ENCODE measurements at places on chromosomes 5 and 9.

- no peak for DNase-seq
These were observed 92.6 kb downstream of the DPYSL3 start for GRCh38 chr5:147417135-147417813.

DNA sequence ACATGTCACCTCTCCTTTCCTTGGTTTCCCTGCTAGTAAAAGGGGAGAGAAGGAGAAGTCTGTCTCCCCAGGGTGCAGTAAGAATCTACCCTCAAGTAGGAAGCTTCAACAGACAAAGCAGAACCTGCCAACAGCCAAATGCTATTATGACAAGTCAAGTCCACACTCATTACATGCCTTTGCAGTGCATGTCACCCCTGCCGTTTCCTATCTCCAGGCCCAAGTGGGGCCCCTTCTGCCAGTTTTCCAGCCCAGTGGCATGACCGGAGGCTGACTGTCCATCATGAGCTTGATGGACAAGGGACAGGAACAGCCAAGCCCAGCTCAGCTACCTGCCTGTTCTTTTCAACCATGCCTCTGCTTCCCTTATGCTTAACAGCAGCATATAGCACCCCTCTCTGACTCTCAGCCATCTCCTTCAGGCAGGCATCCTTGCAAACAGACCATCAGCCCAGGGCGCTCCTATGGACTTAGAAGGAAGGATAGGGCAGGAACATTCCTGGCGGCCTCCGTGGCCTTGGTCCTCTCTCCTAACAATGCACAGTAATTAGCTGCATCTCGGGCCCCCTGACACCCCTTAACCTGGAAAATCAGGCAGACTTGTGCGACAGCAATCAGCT is 107.2 kb upstream of the RAD23B start:
- no peak for DNase-seq

- DNase-seq: no peak
These were observed 497.6 kb downstream of the IRX1 start for GRCh38 chr5:4093236-4093635.

DNA sequence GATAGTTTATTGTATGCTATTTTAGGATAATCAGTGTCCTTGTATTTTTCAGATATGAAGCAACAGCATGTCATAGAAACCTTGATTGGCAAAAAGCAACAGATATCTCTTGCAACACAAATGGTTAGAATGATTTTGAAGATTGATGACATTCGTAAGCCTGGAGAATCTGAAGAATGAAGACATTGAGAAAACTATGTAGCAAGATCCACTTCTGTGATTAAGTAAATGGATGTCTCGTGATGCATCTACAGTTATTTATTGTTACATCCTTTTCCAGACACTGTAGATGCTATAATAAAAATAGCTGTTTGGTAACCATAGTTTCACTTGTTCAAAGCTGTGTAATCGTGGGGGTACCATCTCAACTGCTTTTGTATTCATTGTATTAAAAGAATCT is 14.5 kb downstream of the CCT5 start:
- no peak for DNase-seq

All from stimulated activated CD4-positive, alpha-beta T cell treated with anti-CD3 and anti-CD28 coated beads, Interleukin-4, amount 100 ng/mL, for 24 hours (primary cell).